ENCODE measurements at places on chromosomes 5 and 9.

GRCh38 chr5:150448952-150449516 lies 505 bp downstream of the RPS14 start:
- no peak for DNase-seq

GRCh38 chr9:129319938-129320481 lies 141.9 kb upstream of the IER5L start:
- DNase-seq, result no peak

DNA sequence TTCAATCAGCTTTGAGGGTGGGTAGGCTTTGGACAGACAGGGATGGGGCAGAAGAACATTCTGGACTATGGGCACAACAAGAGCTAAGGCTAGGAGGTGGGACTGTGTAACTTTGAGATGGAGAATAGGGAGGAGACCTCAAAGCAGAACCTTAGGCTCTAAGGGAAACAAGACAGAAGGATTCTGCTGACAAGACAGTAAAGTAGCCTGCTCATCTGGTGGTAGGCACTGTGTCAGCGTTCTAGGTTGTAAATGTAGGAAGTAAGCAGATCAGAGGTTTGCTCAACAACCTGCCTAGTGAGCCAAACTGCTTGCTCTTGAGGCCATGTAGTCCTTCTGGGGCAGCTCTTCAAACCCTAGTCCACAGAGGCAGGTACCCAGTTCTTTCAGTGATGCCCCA lies 15.0 kb upstream of the IL12B start:
- DNase-seq, result no peak

DNA sequence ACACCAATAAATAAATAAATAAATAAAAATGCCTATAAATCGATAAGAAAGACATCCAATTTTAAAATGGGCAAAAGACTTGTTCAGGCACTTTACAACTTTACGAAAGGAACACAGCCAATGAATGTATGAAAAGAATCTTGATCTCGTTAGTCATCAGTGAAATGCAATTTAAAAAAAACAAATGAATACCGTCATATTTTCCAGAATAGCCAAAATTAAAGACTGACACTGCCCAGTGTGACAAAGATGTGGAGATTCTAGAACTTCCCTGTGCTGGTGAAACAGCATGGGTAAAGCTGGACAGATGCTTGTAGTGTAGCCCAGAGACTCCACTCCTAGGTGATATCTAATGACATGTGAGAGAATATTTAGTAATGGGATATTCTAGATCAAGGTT lies 127.1 kb downstream of the GOLPH3 start:
- no peak for DNase-seq

GRCh38 chr5:102663749-102664530 lies 91.2 kb upstream of the PAM start:
- DNase-seq, result peak; percentile 57

DNA sequence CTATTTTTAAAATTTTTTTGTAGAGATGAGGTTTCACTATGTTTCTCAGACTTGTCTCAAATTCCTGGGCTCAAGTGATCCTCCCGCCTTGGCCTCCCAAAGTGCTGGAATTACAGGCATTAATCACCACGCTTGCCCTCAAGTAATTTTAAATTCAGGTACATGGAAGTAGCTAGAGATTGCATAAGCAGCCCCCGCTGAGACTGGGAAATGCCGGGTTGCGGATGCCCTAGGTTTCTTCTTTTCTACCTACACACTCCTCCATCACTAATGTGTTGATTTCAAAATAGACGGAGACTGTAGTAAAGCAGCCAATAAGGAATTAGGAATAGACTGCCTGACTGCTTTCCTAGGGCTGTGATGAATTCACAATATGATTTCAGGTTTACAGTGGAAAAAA lies 202.4 kb downstream of the FANCC start:
- no peak for DNase-seq

DNA sequence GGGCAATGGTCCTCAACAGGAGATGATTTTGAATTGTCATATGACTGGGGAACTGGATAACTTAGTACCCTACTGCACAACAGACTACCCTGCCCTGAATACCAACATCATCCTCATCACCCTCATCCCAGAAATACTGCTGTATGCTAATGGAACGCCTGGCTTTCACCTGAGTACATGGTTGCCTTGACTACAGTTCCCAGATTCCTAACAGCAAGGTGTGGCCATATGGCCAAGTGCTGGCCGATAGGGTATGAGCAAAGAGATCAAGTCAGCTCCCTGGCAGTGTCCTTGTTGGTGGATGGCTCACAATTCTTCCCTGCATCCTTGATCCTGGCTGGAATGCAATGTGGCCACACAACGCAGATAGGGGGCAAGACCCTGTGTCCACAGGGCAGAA lies 31.2 kb upstream of the IRX2 start:
- no peak for DNase-seq

GRCh38 chr5:32595118-32595517 lies 9.8 kb downstream of the SUB1 start:
- no peak for DNase-seq

- peak; percentile 11 for DNase-seq
These were observed 40.6 kb upstream of the ZNG1F start for GRCh38 chr9:41229408-41230401.

All from fibroblast of skin of right biceps (primary cell).